CD4-positive, alpha-beta memory T cell (primary cell): ENCODE measurements at places on chromosomes 12 and 14.

GRCh38 chr12:100755186-100755585 is 39.4 kb upstream of the ANO4 start:
- DNase-seq, result no peak

GRCh38 chr12:124586756-124587155 is 19.3 kb upstream of the NCOR2 start:
- no peak for DNase-seq

GRCh38 chr14:75717729-75718128 is 56.7 kb downstream of the TTLL5 start:
- no peak for DNase-seq

GRCh38 chr12:1091350-1091749 is 100.3 kb downstream of the ERC1 start:
- DNase-seq, result no peak

DNA sequence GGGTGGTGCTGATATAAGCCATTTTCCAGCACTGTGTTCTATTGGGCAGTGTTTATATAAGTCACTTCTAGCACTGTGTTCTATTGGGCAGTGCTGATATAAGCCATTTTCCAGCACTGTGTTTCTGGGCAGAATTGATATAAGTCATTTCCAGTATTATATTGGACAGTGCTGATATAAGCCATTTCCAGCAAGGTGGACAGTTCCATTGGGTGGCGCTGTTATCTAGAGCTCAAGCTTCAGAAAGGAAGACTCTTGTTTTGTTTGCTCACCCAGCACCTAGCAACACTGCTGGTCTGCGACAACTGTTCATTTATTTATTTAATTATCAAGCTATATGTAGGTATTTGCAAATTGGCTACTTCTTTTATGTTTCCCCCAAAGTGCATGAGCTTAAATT is 690.3 kb downstream of the AACS start:
- no peak for DNase-seq

DNA sequence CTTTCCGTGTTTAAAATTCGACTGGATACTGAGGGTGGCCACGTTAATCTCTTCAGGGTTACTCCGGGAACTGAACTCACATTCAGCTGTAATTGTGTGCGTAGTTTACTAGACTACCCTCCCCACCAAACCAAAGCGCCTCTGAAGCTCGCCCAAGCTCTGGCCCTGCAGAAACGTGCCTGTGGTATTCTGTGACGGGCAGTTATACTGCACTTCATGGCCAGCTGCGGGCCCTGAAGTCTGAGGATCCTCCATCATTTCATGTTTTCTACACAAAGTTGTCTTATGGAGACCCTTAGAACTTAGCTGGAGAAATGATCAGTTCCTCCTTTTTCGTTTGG is 688 bp downstream of the ZNF26 start:
- DNase-seq, result no peak

GRCh38 chr14:29652571-29652970 is 275.1 kb downstream of the PRKD1 start:
- no peak for DNase-seq

DNA sequence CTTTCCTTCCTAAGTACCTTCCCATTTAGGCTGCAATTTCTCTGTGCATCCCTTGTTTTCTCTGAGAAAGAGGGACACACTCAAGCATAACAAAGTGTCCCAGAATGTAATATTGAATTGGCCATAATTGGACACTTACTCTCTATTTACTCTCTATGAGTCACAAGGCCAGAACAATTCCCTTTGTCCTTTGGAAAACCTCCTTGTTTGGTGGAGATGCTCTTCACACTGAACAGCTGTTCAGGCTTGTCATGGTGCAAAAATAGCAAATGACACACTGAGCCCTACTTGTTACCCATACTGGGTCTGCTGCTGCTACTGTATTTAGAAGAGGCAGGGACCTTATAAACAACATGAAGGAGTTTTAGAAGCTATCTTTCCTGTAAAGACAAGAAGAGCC is 1590.5 kb upstream of the TMEM132C start:
- DNase-seq, result no peak

GRCh38 chr12:53750812-53751335 is 905 bp downstream of the CISTR start:
- peak; percentile 28 for DNase-seq

GRCh38 chr12:23631786-23632377 is 317.6 kb downstream of the SOX5 start:
- DNase-seq, result no peak

GRCh38 chr12:55074806-55075205 is 51.4 kb upstream of the OR9K2 start:
- no peak for DNase-seq

DNA sequence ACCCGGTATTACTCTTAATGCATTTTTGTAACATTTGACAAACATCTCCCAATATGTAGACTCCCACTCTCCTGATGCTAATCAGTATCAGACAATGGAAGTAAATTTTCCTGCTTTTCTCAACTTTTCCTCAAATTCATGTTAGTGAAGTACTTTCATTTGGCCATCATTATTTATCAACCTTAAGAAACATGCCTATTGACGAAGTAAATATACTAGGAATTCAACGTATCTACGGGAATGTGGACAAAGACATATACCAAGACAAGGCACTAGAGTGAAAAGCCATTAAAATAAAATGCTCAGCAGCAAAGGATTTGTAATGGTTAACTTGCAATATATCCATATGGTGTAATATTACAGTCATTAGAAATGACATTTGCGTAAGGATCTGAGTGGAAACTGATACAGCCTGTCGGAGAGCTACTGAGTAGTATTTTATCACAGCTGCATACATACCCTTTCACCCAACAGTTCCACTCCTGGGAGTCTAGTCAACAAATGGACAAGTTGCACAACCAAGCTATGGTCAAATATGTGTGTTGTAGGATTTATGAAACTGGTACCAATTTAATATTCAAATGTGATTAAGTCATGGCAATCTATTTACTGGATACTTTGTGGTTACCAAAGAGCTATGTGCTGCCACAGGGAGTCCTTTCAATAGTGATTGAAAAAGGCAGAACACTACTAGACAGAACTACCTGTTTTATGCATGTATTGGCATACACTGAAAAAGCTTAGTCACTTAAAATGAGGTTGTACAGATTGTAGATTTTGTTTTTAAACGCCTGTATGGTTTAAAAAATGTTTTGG is 26.5 kb downstream of the NUDT4 start:
- no peak for DNase-seq

GRCh38 chr14:72605921-72606220 is 288.0 kb downstream of the DPF3 start:
- no peak for DNase-seq

GRCh38 chr12:47410383-47410782 is 295.4 kb downstream of the RPAP3 start:
- no peak for DNase-seq
